ENCODE measurements at places on chromosomes 4 and X.

DNA sequence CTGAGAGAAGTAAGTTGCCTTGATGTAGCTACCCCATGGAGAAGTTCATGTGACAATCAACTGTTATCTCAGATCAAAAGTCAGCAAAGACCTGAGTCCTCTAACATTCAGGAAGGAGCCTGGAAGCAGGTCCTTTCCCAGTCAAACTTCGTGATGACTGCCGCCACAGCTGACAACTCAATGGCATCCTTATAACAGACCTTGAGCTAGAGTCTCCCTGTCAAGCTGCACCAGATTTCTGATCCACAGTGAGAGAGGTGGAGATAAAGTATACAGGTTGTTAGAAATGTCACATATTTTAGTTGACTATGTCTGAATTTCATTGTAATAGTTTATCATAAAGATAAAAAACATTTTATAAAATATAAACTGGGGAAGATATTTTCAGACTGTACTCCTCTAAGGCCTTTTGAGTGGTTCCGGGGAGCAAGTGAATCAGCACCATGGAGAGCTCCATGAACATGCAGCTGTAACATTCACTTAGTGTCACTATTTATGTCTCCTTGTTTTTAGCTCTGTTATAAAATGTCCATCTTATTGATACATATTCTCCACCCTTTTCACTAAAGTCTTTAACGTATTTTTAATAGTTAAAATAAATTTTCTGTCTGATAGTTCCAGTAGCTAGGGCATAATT, 1653.5 kb upstream of the AGA start:
- DNase-seq = no peak

DNA sequence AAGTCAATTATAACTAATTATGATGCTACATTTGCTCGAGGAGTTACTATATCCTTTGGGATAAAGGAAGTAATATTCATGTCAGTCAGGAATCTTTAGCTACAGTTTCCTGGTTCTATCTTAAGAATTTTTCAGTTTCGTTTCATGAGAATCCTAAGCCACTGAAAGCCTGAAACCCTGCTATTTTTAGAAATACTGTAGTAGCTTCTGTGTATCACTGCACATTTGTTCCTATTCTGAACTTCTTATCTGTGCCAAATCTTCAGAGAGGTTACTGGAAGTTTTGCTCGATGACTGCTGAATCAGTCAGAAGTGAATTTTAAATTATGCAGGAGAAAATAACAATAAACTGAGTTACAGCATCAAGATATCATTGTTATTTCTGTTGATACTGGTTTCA, 249.2 kb downstream of the TENM3 start:
- no peak for DNase-seq

GRCh38 chr4:116925900-116926457, 159.4 kb downstream of the TRAM1L1 start:
- DNase-seq = no peak

- no peak for DNase-seq
Measured at GRCh38 chr4:6230827-6231662, 30.7 kb upstream of the JAKMIP1 start.

- DNase-seq = no peak
Measured at GRCh38 chr4:94635177-94635576, 122.6 kb upstream of the BMPR1B start.

GRCh38 chr4:108427946-108428485, 192.4 kb upstream of the RPL34 start:
- no peak for DNase-seq

- DNase-seq = no peak
Measured at GRCh38 chr4:31370866-31371465, 650.8 kb downstream of the PCDH7 start.
